Kasumi-1 (cell line): ENCODE measurements at places on chromosomes 16 and 17.

GRCh38 chr17:43722870-43723665, 35.5 kb downstream of the SOST start:
- no peak for DNase-seq

DNA sequence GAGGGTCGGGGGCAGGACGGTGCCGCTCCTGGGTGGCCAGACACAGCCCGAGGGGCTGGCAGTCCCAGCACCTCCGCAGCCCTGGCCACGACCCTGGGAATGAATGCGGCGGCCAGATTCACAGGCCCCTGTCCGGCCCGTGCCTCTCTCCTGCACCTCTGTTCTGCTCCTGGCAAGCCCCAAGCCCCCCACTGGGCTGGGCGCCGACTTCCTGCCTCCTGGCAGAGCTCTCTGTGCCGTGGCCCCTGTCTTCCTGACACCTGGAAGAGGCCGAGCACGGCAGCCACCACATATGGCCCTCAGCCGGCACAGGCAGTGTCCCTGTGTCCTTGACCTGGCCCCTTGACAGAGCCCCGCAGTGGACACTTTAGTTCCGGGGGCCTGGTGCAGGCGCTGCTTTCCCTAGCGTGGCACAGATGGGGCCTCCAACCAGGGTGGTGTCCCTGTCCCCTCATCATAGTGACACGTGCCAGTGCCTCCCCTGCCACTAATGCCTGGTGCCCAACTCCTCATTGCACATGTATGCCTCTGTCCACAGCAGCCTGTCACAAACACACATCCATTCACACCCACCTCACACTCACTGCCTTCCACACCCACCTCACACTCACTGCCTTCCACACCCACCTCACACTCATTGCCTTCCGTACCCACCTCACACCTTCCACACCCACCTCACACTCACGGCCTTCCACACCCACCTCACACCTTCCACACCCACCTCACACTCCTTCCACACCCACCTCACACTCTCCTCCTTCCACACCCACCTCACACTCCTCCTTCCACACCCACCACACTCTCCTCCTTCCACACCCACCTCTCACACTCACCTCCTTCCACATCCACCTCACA, 110.6 kb upstream of the PLCG2 start:
- no peak for DNase-seq

- no peak for DNase-seq
Observed at GRCh38 chr17:46053911-46054534, 55.0 kb downstream of the STH start.

- DNase-seq: no peak
Observed at GRCh38 chr16:85425074-85425662, 188.0 kb upstream of the GSE1 start.

- no peak for DNase-seq
Observed at GRCh38 chr17:44540246-44541084, 16.8 kb upstream of the FZD2 start.
